ENCODE measurements at places on chromosomes 5 and 9.
A peak's percentile ranks its signal among the peaks of the same experiment; 100 is the strongest.

- DNase-seq: peak; percentile 79
Observed at GRCh38 chr5:157253547-157253946, 12.4 kb upstream of the CYFIP2 start.

GRCh38 chr5:144566747-144567420 lies 396.2 kb downstream of the KCTD16 start:
- DNase-seq: no peak

GRCh38 chr5:84696651-84697050 lies 312.0 kb upstream of the EDIL3 start:
- no peak for DNase-seq

DNA sequence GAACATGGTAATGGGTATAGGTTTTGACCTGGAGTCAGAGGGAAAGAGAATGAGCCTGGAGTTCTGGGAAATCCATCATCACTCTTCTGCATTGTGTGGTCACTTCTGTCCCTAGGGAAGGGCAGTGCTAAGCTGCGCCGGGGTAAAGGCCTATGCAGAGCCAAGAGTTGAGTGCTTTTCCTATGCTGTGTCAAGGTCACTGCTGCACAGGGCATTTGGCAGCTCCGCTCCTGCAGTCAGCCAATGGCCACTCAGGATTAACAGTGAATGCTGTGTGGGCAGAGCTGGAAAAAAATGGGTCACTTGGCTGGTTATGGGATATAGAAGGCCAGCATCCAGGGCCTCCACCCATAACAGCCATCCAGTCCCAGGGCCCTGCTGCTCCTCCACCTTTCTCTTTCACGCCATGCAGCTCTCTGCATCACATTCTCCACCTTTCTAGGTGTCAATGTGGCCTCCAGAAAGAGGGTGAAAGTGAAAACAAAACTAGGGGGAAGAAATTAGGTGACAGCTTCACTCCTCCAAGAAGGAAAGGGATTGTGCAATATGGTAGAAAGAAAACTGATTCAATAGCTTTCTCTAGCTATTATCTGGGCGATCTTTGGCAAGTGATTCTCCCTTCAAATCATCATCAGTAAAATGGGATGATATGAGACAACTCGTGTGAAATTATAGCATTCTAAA lies 279.3 kb upstream of the ANKRD55 start:
- no peak for DNase-seq

- DNase-seq: no peak
Observed at GRCh38 chr9:19768798-19769197, 20.0 kb downstream of the SLC24A2 start.

- no peak for DNase-seq
Observed at GRCh38 chr5:22050931-22051330, 802.2 kb downstream of the CDH12 start.

DNA sequence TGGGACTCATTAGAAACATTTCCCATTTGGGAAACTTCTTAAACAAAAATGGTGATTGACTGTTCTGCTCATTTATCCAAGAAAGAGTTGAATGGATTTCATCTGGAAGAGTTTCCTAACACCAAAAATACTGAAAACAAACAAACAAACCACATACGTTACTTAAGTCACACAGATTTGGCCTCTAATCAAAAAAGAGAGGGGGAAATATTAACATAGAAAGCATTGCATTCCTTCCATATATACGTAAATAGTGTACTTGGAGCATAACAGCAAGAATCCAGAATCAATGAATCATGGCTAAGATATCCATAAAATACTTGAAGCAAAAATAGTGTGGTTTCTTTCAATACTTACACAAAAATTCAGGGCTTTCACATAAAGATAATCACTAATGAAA lies 189.8 kb upstream of the MAP3K1 start:
- no peak for DNase-seq

DNA sequence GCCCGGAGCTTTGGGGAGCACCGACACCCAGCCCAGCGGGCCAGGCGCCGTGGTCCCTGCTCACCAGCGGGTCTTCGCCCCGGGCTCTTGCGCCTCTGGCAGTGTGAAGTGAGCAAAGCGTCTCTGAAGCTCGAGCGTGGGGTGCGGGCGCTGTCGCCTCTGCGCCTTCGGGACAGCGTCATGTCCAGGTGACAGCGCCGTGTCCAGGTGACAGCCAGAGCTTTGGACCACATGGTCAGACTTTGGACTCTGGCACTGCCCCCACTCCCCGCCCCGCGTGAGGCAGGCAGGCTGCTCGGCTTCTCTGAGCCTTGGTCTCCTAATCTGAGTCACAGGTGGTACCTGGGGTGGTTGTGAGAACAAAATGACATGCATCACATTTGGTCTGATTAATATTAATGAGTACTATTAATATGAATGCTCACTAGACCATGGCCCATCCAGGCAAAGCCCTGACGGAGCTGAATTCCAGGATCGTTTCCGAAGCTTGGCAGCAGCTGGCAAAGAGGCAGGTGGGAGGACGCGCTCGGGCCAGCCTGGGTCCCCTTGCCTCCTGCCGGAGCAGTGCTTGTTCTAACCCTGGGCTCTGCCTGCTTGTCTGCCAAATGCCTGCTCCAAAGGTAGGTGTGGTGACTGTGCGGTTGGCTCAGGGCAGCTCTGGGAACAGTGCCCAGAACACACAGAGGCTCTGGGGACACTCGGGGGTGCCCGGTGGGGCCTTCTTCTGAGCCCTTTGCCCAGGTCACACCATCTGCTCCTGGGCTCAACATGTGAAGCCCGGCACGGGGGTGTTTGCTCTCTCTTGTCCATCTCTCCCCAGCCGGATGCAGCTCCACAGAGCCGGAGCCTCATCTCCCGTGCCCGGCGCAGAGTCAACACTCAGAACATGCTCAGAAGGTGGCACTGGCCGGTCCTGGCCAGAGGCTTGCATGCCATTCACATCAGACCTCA lies 157.1 kb downstream of the OLFM1 start:
- DNase-seq: no peak

GRCh38 chr5:179227229-179227579 lies 118.1 kb downstream of the ADAMTS2 start:
- no peak for DNase-seq

DNA sequence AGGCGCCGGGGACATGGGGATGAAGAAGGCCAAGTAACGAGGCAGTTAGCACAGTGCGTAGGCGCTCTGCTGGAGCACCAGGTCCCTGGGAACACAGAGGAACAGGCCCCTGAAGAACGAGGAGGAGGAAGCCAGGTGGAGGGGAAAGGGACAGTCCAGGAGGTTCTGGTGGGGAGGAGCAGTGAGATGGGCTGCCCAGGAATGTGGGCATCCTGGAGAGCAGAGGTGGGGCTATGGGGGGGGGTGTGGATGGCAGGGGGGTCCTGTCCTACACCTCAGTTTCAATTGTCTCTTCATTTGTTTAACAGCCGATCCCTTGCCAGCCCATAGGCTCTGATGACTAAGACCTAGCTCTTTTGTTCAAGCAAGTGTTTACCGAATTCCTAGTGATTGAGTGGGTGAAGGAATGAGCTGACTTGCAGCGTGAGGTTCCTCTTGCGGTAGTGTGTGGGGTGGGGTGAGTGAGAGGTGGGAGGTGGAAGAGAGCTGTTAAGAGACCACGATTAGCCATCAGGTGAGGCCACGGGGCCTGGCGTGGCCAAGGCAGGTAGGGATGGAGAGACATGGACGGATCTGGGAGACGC lies 8.4 kb upstream of the PHYHD1 start:
- DNase-seq: no peak

DNA sequence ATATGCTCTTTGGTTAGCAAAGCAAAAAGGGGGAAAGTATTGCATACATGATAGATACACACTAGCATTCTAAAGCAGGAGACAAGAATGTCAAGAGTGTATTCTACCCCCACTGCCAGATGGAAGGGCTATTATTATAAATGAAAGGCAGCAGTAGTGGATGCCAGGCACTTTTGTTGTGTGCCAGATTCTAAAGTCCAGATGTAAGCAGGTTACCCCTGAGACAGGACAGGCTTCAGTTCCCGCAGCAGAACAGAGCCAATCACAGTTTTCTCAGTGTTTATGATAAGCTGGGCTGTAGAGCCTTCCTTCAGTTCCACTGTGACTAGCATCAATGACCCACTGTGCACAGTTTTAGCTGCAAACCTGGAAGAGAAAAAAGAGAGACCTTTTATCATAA lies 226.6 kb upstream of the TBCA start:
- DNase-seq: no peak

- DNase-seq: no peak
Observed at GRCh38 chr5:102762095-102762534, 7.0 kb downstream of the PAM start.

GRCh38 chr5:156479849-156480248 lies 152.9 kb downstream of the SGCD start:
- DNase-seq: no peak

- DNase-seq: no peak
Observed at GRCh38 chr5:170753311-170753710, 30.2 kb upstream of the GABRP start.

- DNase-seq: no peak
Observed at GRCh38 chr9:3235497-3235896, 290.3 kb downstream of the RFX3 start.

GRCh38 chr9:71858812-71859211 lies 52.2 kb downstream of the ABHD17B start:
- no peak for DNase-seq

GRCh38 chr5:115480271-115480670 lies 64.3 kb downstream of the FEM1C start:
- no peak for DNase-seq

DNA sequence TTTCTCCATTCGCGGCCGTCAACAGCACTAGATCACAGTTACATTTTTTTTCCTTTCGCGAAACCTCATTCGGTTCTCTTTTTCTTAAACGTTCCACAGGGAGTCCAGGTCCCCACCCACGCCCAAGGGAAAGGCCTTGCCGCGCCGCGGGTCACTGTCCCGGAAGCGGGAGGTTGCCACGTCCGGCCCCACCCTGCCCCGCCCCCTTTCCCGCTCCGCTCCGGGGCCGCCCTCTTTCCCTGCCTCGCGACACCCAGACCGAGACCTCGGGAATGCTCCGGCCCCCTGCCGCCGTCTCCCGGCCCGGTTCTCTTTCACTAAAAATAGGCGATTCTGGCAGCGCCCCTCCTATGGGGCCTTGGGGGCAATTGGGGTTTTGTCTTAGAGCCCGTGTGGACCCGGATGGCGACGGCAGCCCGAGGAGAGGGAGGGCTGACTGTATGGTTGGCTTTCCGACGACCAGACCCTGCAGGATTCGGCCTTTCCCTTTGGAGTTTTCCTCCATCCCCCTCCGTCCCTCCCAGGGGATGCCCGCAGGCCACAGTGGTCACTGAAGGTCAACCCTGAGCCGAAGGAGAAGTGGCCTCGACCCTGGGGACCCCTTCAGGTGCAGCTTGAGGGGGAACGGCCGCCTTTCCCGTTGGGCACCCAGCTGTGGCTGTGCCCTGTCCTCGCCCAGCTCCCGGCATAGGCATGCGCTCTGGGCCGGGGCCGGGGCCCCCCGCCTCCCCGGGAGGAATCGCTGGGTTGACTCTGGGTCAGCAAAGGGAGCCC lies 2.8 kb upstream of the RACK1 start:
- DNase-seq: peak; percentile 91

DNA sequence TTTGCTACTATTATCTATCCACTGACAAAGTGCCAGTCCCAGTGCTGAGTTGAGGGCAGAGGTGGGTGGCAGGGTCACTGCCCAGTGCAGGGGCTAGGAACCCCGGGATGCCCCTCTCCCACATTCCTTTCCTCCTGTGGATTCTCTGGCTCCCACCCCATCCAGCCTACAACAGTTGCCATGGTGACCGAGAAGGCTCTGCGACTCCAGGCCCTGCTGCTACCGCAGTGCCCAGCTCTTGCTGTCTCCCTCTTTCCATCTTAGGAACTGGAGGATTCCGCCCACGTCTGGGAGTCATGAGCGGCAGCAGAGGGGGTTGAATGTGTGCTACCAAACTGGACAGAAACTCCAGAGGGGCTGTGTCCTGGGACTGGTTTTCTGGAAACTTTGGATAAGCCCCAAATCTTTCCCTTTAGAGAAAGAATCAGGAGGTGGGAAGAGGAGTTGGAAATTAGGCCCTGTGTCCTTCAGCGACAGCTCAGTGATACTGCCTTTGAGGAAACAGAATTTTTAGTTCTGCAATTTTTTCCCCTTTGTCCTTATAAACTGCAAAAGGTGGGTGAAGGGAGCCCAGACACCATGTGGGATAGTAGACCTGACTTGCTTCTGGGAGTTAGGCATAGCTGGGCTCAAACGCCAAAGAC lies 20.7 kb upstream of the C5orf47 start:
- no peak for DNase-seq

- peak; percentile 47 for DNase-seq
Observed at GRCh38 chr9:113886466-113886865, 10.4 kb downstream of the ZNF618 start.

DNA sequence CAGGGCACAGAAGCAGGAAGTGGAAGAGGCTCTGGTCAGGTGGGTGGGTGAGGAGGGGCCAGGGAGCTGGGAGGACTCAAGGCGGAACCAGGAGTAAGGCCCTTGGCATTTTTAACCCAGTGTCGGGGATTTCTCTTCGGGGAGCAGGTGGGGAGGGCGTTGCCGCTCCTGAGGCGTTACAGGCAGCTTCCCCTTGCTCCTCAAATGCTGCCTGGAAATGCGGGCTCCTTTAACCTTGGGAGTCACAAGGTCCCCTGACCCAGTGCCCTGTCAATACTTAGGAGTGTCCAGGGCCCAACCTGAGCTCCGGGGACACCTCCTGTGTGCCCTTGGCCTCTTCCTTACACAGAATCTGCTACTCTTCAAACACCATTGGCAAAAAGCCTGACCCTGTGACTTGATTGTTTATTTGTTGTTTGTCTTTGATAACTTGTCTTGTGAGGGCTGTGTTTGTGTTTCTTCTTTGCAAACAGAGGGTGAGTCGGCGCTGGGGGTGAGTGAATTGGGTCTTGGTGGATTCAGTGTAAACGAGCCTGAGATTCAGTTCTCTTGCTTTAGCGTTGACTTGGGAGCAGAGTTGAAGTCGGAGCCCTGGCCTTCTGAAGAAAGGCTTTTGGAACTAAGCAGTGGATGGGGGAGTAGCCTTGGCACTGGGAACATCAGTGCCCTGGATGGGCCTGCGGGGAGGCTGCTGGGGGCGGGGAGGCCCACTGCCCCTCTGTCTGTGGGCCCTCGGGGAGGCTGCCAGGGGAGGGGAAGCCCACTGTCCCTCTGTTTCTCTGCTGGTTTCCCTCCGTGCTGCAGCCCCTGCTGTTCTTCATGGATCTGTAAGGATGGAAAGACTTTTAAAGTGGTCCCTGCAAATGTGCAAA lies 300.7 kb upstream of the IRX4 start:
- DNase-seq: no peak

GRCh38 chr5:111194925-111195324 lies 29.3 kb upstream of the CAMK4 start:
- DNase-seq: no peak
